ENCODE measurements at places on chromosomes 1 and 21.

- DNase-seq: peak; percentile 54
Observed at GRCh38 chr1:221517961-221518360, 223.9 kb downstream of the DUSP10 start.

GRCh38 chr1:175904808-175905207 lies 161.4 kb upstream of the TNR start:
- DNase-seq: no peak

DNA sequence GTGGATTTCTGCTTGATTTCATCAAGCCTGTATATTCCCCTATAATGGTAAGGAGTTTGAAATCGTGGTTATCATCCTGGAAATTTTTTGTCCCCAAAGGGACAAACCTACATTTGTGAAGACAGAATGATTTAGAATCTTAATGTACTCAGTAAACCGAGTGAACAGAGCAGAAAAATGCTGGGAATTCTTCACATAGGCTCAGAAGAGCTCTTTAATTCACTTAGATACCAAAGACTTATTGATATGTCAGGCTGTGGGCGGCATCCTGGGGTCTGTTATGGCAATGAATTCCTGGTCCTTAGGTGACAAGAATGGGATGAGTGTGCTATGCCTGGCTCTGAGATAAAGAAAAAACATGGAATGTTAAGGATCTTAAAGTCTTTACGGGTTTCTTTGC lies 74.9 kb downstream of the ROR1 start:
- DNase-seq: no peak

- DNase-seq: no peak
Observed at GRCh38 chr1:75514270-75514669, 96.6 kb downstream of the SLC44A5 start.

GRCh38 chr1:19395678-19396192 lies 83.6 kb downstream of the SLC66A1 start:
- no peak for DNase-seq

GRCh38 chr1:107152395-107152794 lies 11.6 kb downstream of the NTNG1 start:
- no peak for DNase-seq

GRCh38 chr1:167685844-167686243 lies 35.9 kb upstream of the MPZL1 start:
- DNase-seq: no peak

DNA sequence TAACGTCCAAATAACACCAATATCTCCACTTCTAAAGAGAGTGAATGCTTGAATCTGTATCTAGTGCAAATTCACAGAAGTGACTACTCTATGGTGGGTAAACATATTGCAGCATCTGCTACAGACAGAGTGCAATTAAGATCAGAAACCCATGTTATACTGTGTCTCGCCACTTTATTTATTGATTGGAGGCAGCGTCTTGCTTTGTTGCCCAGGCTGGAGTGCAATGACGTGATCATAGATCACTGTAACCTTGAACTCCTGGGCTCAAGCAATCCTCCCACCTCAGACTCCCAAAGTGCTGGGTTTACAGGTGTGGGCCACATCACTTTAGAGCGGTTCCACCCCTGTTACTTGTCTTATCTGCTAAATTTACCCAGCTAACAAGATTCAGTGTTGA lies 57.0 kb downstream of the HLCS start:
- no peak for DNase-seq

GRCh38 chr1:10753299-10753698 lies 43.1 kb downstream of the CASZ1 start:
- DNase-seq: no peak

- DNase-seq: no peak
Observed at GRCh38 chr1:231037585-231038517, 2.2 kb downstream of the FAM89A start.

- peak; percentile 62 for DNase-seq
Observed at GRCh38 chr1:196651637-196652215, at the start of gene CFH. Gene CFH, plus strand, starts transcription at chr1:196652043. Its CDS starts 75 bp downstream, at chr1:196652118.

- no peak for DNase-seq
Observed at GRCh38 chr21:39156024-39156423, 27.2 kb downstream of the PSMG1 start.

DNA sequence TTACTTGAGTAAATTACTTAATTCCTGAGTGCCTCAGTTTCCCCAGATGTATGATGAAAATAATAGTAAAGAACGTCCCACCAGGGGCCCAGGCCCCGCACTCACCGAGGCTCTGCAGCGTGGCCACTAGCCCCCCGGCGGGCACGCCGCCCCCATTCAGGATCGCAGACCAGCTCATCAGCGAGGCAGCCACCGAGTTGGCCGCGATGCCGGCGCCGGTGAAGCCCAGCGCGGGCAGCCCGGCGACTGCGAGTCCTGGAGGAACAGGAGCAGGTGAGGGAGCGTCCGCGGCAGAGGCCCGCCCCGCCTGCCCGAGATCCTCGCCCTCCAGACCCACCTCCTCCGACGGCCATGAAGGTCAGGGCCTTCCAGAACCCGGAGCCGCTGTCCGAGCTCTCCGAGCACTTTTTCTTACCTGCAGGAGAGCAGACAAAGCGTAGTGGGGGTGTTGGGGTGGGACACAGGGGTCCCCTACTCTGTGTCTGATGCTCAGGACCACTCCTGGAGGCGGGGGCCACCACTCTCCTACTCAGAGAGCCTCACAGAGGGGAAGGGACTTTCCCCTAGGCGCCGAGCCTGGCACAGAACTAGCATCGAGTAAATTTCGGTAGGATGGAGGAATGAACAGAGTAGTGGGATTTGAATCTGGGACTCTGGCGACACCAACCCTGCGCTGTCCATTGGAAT lies 3.7 kb downstream of the IFI6 start:
- DNase-seq: no peak

DNA sequence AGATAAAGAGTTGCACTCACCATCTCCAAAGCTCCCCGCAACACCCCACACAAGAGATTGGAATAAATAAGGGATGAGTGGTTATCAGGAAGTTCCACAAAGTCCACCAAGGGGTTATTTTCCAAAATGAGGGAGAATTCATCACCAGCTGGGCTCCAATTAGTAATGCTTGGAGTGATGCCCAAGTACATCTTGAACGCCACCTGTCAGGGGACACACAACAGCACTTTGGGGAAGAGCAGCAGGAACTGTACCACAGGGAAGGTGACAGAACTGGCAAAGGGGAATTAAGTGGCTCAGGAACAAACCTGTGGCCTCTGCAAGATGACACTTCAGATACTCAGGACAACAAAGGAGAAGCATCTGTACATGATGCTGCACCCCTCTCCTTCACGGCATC lies 11.5 kb downstream of the TRAPPC3 start:
- no peak for DNase-seq

- DNase-seq: no peak
Observed at GRCh38 chr1:9344426-9345200, 51.9 kb downstream of the SPSB1 start.

GRCh38 chr1:119653839-119654170 lies 5.7 kb upstream of the ZNF697 start:
- DNase-seq: no peak

DNA sequence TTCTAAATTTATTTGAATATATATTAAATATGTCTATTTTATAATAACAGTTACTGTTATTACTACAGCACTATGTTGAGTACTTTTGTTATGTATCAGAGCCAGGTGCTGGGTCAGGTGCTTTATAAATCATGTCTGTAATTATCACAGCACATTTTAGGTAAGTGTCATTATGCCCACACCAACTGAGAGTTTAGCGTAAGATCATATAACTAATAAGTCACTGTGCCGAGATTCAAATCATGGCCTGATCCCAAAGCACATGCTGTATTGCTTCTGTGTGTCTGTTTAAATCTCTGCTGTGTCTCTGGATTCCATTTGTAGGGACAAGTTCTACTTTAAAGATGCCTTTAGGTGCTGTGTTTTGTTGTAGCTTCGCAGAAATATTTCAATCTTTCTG lies 1.9 kb downstream of the GPSM2 start:
- no peak for DNase-seq

GRCh38 chr1:181783208-181783607 lies 278.3 kb downstream of the ZNF648 start:
- no peak for DNase-seq

- peak; percentile 29 for DNase-seq
Observed at GRCh38 chr1:28580722-28581530, 11.1 kb upstream of the RAB42 start.

- no peak for DNase-seq
Observed at GRCh38 chr1:66050123-66050522, 257.4 kb downstream of the PDE4B start.

DNA sequence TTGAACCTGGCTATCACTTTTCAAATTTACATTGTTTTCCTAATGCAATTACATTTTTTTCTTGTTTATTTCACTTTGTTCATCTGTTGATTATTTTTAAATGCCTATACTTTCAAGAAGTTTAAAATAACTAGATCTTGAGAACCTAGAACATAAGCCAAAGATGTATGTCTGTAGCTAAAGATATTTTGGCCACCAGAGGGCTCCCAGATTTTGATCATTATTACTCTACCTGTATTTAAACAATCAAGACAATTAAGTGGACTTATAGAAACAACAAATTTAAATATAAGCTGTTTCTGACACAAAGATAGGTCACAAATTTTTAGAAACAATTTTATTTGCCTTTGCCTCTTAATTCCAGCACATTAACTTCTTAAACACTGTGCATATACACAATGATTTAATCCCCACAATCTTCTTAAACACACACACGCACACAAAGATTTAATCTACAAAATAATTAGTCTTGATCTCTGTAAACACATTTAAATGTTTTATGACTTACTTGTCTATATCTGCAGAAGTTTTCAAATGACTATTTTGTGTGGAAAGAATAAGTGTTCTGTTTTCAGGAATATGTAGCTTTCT lies 380.0 kb downstream of the DSCAM start:
- peak; percentile 26 for DNase-seq

GRCh38 chr1:214550013-214550856 lies 1.2 kb downstream of the PTPN14 start:
- no peak for DNase-seq

- no peak for DNase-seq
Observed at GRCh38 chr21:16979574-16979973, 533.3 kb upstream of the CXADR start.
